Endodermal cell (in vitro differentiated cells): ENCODE measurements at places on chromosomes 12 and 14. TPM values are rescaled to one million over a fixed set of nuclear protein-coding genes. Genes with fewer than 3 reads are reported as not detected.

Gene SPX
- total RNA-seq, result 0.18 and 0.48 TPM in 2 replicates

Gene KRT72
- not detected in 3 replicates for total RNA-seq

- H3K4me1 ChIP-seq, result no peaks in the 10 kb centered on the region
- H3K27me3 ChIP-seq, result no peaks in the 10 kb centered on the region
- no peak overlapping the region for H3K27ac ChIP-seq
- no peaks in the 10 kb centered on the region for H3K36me3 ChIP-seq
Observed at GRCh38 chr12:52139579-52140062, 52.2 kb downstream of the KRT80 start.

DNA sequence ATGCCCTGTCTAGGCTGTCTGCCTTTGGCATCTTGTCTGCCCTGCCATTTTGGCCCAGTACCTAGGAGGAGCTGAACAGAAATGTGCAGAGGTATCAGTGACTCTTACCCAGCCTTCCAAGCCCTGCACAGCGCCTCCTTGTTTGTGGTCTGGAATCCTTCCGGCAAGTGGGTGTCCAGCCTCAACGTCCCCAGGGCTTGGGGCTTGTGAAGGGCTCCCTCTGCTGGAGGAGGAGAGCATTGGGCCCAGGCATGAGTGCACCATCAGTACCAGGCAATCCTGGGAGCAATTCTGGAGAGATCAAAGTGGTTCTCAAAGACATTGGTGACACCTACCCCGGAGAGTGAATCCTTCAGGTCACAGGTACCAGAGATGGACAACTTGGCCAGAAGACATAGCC is 2.4 kb upstream of the TCL1B start:
- no peaks in the 10 kb centered on the region for H3K4me1 ChIP-seq
- H3K27me3 ChIP-seq, result peaks cover 6% of the 10 kb centered on the region
- no peak overlapping the region for H3K4me3 ChIP-seq
- no peak overlapping the region for H3K27ac ChIP-seq
